ENCODE measurements at places on chromosomes 6 and 20.

GRCh38 chr6:148689168-148689567 is 57.7 kb upstream of the UST start:
- DNase-seq, result no peak

DNA sequence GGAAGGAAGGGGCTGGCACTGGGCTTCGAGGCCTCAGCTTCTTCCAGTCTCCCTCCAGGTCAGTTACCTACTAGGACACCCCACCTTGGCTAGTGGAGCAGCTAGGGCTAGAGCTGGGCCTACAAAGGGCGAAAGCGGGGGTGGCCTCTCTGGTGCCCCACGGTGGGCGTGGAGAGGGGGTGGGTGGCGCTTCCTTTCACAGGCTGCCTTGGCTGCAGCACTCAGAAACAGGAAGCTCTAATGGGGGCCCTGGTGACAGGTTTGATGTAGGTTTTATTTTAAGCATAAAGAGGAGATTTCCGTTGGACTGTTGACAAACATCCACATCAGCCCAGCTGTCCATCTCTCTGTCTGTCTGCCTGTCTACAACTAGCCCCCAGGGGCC is 13.4 kb downstream of the FAM110A start:
- DNase-seq, result peak; percentile 39

- no peak for DNase-seq
Measured at GRCh38 chr20:59018817-59019216, 412 bp upstream of the TUBB1 start.

DNA sequence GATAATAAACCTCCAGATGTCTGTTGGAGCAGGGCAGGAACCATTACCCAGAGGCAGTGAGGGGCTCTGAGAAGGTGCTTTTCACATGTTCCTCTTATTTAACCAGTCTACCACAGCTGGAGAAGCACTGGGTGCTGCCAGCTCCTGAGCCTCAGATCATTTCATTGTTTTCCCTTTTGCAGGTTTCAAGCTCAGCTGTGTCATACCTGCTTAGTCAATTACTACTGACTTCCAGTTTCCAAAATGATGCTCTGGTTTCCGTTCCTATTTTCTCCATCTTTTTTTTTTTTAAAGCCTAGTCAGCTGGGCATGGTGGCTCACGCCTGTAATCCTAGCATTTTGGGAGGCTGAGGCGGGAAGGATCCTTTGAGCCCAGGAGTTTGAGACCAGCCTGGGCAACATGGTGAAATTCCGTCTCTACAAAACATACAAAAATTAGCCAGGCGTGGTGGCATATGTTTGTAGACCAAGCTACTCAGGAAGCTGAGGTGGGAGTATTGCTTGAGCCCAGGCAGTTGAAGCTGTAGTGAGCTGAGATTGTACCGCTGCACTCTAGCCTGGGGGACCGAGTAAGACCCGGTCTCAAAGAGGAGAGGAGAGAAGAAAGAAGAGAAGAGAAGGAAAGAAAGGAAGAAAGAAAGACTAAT is 6.7 kb downstream of the FLOT1 start:
- DNase-seq, result peak; percentile 28

DNA sequence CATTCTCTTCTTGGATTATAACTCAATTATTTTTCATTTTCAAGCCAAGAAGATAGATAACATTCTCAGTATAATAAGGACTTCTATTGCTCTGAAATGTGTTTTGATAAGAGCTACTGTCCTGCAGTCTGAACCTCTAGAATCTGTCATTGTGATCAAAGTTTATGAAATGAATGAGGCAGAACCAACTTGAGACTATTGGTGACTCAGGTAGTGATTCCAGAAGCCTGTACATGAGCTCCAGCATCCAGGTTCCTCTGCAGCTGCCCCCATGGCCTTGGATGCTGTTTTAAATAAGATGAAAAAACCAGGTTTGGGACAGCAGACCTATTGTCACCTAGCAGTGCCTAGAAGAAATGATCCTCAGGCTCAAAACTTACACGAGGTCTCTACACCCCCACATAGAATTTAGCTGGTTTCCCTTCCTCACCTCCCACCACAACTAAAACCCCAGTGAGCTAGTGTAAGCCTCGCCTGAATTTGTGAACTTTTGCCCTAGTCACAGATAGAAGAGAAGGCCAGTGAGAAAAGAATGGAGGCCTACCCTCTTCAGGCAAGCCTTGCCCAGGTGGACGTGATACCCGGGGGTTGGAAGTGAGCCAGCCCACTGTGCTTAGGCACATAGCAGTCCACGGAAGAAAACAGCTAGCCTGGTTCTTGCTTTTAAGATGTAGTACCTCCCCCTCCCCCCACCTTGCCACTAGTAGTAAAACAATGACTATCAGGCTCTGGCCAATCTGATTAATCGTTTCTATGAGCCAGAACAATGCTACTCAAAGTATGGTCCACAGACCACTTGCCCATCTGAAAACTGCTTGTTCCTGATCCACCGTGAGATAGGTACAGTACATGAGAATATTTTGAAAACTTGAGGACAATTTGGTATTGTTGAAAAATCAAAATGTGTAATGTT is 73.0 kb upstream of the SYNJ2 start:
- DNase-seq, result no peak

Data from memory B cell (primary cell).